CD4-positive, alpha-beta T cell treated with Interleukin-4 for 4 hours (primary cell): ENCODE measurements at places on chromosomes 6 and 20.

DNA sequence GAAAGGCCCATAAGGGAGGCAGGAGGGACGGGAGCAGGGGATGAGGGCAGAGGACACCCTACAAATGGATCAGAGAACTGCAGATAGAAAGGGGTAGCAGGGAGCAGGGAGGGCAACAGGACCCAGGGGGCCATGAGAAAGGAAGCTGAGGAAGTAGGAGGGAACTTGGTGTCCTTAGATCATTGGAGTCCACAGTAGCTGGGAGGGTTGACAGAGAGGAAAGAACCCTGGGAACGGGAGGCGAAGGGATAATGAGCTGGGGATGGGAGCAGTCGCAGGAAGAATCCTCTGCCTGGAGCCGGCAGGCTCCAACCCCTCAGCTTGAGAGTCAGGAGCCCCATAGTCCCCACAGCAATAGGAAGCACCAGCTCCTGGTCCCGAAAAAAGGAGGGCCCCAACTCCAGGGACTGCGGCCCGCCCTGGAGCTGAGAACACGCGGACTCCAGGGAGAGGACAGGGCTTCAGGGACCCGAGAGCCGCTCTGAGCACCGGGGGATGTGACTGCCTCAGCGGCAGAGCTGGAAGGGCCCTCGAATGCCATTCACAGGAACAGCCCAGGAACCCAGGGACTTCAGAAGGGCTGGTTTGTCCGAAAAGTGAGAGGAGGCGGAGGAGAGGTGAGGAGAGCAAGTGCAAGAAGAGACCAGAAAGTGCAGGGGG is 32.7 kb downstream of the HLA-A start:
- DNase-seq: no peak

DNA sequence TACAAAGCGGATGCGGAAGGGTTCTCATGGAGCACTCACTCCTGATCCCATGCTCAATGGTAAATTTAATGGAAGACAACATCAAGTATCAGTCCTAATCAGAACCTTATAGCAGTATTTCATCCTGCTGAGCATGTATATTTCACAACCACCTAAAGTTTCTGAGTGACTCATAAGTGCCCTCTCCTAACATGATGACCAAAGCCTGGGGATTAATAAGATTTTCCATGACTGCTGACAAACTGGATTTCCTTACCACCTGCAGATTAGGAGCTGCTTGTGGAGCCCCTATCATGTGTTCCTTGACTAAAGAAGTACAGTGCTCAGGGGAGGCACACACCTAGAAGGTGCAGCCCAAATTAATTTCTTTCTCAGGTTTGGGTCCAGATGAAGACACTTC is 112.8 kb downstream of the INSM1 start:
- DNase-seq: no peak

- DNase-seq: no peak
Observed at GRCh38 chr20:62387933-62388635, 1.2 kb downstream of the RPS21 start.

- no peak for DNase-seq
Observed at GRCh38 chr20:34575271-34575670, 16.8 kb downstream of the MAP1LC3A start.

GRCh38 chr20:53826597-53827291 is 233.1 kb upstream of the ZNF217 start:
- no peak for DNase-seq

DNA sequence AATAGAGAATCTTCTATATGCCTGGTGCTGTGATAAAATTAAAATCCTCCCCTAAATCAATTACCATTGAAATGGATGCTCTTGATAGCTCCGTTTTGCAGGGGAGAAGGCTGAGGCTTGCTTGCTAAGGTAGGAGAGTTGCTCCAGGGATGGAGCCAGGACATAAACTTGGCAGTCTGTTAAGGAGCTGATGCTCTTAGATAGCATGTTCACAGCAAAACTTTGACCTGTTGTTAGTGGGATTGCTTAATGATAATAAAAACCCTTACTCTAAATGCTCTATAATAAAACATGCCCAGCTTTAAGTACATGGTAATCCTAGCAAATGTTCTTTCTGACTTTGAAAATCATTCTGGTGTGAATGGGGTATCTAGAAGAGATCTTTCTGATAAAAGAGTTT is 228.4 kb upstream of the JAG1 start:
- DNase-seq: no peak

DNA sequence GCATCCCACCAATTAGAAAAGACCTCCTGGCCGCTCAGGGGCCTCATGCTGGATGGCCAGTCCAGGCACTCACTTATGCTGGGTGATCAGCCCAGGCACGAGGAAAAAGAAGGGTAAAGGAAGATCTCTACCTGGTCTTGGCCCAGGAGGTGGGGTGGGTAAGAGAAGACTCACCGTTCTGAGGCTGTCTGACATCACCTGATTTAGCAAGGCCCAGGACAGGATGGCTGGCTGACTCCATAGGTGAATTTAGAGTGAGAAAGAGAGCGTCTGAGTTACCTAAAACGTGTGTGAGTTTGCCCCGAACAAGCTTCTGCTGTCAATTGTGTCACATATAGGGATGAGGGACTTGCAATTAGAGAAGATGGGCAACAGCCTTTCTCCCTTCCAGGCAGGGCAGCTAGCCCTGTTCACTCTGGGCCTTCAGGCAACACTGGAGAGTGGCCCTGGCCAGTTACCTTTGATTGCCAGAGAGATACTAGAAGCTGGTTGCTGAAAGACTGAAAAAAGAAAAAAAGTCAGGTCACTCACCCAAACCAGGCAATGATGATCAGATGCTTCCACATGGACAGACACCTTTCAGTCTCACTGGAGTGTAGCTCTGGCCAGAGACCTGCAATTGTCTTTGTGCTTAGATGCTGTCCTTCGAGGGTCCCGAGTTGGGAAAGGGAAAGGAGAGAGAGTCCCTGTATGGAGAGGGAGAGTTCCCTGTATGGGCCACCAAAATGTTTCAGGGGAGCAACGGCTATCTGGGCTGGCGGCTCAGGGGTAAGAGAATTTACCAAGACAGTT is 35.7 kb upstream of the IER3 start:
- no peak for DNase-seq

- peak; percentile 17 for DNase-seq
Observed at GRCh38 chr6:116476002-116476678, 15.0 kb downstream of the CALHM6 start.

DNA sequence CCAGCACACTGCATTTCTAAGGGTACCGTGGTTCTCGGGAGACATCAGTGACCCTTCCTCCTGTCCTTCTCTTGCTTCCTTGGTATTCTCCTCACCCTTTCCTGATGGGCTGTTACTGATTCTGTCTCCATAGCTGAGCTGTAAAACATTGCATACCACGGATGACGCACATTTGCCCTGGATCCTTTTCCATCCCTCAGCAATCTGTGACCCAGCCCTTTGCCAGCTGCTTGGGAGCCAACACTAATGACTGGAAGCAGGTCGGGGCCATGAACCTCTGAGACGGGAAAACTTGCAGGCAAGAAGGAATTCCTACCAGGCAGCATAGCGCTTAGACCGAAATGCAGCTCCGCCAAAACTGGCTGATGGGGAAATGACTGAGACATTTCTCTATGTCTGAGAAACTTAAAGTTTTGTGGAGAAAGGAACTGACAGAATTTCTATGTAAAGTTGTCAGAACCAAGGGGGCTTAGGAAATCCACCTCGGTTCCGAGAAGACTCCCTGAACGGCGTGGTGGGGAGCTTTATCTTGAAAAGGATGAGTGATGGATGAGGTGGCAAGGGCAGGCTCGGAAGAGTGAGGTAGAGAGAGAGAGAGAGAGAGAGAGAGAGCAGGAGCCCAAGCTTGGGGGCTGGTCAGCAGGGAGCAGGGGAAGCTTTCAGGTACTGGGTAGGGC is 19.2 kb downstream of the TUBB2B start:
- DNase-seq: no peak

DNA sequence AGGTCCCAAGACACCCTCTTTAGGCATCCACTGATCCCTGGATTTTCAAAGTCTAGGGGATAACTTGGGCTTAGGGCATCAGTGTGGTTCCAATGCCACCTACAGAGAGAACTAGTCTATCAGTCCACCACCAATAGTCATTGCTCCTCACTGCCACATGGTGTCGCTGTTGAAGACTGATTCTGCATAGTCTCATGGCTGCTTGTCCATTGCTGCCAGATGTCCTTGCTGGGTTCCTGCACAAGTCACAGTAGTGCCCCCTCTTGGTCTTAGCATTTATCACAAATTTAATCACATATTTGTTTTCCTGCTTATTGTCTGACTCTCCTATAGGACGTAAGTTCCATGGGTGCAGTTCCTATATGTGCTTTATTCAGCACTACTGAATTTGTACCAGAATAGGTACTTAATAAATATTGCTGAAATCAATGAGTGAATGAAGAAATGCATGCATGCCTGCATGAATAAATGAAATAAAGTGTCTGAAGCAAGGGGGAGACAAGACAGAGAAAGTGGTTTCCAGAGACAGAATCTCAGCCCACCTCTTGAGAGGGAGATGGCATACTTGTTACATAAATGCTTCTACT is 45.9 kb upstream of the RALY start:
- DNase-seq: peak; percentile 33

DNA sequence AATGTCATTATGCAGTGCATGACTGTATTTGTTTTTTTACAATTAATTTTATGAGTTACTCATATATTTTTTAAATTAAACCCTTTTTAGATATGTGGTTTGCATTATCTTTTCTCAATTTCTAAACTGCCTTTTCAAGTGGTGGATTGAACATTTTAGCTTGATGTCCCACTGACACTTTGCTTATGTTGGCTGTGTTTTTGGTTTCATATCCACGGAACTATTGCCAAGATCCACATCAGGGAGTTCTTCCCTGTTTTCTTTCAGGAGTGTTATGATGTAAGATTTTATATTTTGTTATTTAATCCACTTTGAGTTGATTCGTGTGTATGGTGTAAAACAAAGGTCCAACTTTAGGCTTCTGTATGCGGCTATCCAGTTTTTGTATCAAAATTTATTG is 1144.9 kb upstream of the EYS start:
- DNase-seq: no peak

GRCh38 chr20:1894471-1894950 is 696 bp upstream of the SIRPA start:
- no peak for DNase-seq

GRCh38 chr6:150004101-150004782 is 21.1 kb downstream of the RAET1L start:
- peak; percentile 76 for DNase-seq

DNA sequence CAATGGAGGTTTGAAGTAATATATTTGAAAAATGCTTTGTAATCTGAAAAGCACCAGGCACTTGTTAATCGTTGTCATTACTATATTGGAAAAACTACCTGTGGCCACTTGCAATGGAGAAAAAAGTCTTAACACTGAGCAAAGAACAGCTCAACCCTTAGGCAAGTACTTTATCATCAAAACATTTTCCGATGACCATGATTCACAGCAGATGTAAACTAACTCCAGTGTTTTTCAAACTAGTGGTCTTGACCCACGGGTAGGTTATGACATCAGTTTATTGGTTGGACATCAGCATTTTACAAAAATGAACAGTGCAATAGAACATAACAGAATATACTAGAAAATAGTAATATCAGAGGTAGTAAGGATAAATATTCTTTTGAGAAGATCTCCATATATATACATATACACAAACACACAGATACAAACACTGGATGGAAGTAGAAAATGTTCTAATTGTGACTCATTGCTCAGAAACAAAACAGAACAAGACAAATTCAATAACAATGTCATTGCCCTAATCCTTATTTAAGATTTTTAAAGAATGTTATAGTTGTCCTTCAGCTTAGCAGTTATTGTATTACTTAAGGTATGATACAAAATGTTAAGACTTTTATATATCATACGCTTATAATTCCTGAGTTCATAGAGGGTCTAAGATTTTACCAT is 123.0 kb downstream of the PLCB1 start:
- DNase-seq: no peak

GRCh38 chr6:10962673-10963072 is 75.8 kb downstream of the SYCP2L start:
- DNase-seq: no peak

DNA sequence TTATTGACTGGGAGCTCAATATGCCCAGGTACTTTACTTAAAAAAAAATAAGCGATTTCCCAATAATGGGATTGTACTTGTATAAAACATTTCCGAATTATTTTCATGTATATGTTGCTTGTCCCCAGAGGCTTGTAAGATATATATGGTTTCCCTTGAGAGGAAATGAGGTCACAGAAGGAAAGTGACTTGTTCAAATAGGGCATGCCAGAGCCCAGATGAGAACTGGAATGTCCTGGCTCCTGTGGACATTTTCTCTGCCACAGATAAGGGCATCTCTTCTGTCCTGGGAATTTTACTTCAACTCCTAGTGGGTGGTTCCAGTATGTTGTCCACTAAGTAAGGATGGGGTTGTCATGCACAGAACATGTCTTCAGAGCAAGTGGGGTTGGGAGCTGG is 63.0 kb downstream of the LYRM2 start:
- no peak for DNase-seq

- DNase-seq: no peak
Observed at GRCh38 chr20:59001068-59001448, 6.0 kb downstream of the CTSZ start.

- DNase-seq: no peak
Observed at GRCh38 chr20:54650052-54650719, 174.8 kb downstream of the DOK5 start.

DNA sequence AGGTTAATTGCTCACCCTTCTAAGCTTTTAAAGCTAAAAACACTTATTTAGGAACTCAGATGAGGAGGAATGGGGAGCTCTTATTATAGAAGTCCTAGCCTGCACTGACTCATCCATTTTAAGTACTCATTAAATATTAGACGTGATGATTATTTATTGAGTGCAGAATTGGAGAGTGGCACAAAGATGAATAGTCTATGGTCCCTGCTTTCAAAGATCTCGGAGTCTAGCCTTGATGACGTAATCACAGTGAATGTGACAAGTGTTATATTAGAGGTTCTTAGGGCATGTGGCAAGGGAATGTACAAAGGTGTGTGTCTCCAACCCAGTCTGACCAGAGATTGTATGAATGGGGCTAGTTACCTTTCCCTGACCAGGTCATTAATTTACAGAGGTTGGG is 68.7 kb upstream of the CD83 start:
- no peak for DNase-seq

DNA sequence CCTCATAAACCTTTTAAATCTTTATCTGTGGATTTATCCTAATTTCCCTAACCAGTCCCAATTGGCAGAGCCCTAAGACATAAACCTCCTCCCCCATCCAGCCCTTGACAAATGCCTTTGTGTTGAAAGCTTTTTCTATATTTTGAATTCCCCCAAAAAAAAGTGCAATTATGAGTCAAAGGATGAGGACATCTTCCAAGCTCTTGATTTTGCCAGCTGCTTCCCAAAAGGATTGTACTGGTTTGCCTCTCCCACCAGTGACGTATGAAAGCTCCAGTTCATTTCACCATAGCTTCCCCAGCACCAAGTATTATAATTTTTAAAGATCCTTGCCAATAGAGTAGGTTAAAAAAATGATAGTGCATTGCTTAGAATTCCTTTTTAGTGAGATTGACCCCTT is 38.9 kb downstream of the SIRPA start:
- DNase-seq: no peak

GRCh38 chr6:12147557-12148316 is 135.6 kb downstream of the HIVEP1 start:
- DNase-seq: no peak

- peak; percentile 29 for DNase-seq
Observed at GRCh38 chr20:10501402-10501801, 66.3 kb downstream of the SLX4IP start.
